ENCODE measurements at places on chromosomes 4 and X.

- DNase-seq = no peak
These were observed 220.6 kb upstream of the ARSJ start for GRCh38 chr4:114200026-114200425.

DNA sequence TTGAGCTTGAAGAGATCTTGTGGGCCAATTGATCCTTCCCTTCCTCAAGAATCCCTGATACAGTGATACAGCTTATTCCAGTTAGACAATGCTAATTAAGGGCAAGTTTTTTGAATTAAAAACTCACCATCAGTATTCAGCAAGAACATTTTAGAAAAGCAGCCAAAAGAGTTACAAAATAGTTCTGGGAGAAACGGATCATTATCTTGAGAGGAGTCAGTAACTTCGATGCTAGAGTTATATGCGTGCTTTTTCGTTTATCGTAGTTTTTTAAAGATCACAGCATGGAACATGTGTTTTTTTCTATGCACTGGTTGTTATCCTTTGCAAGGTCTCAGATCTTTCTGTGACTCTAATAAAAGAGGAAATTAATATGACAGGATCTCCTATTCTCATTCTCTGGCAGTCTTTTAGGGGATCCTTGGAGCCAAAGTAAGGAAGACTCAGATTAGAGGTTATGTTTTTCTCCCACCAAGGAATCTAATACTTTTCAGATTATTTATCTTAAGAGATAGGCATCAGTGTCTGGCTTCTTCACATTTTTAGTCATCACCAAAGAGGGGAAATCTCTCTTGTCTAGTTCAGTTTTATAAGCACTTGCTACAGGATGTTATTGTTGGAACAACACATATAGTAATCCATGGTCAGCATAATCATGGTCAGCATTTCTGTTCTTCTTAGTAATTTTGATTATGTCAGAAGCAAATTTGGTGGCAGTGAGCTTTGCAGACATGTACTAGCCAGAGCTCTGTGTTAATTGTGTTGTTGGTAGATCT, 109.7 kb downstream of the PDLIM5 start:
- DNase-seq = no peak

DNA sequence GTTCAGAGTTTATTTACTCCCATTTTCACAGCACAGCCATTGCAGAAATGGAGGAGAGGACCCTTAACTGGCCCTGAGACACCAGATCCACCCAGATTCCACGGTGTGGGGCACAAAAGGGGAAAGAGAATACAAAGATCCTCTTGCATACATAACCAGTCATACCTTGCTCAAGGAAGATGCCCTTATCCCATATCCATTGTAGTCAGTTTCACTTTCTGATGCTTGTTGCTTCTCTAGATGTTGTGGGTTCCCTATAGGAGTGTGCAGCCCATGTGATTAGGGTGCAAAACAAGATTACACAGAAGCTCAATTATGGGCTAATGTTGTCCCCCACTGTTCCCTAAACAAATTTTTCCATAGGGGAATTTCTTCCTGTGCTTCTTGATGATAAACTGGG, 1309.0 kb upstream of the PABPC4L start:
- no peak for DNase-seq

- DNase-seq = peak; percentile 61
These were observed 70.0 kb upstream of the FAM241A start for GRCh38 chr4:112075129-112075753.

- no peak for DNase-seq
These were observed 362.5 kb upstream of the FAT1 start for GRCh38 chr4:187086151-187086550.

GRCh38 chr4:9904976-9905587, 116.2 kb downstream of the SLC2A9 start:
- no peak for DNase-seq

- peak; percentile 63 for DNase-seq
These were observed 89.7 kb downstream of the LRP2BP start for GRCh38 chr4:185305979-185306442.

- no peak for DNase-seq
These were observed 65.3 kb upstream of the DHRSX start for GRCh38 chrX:2566055-2566454.

DNA sequence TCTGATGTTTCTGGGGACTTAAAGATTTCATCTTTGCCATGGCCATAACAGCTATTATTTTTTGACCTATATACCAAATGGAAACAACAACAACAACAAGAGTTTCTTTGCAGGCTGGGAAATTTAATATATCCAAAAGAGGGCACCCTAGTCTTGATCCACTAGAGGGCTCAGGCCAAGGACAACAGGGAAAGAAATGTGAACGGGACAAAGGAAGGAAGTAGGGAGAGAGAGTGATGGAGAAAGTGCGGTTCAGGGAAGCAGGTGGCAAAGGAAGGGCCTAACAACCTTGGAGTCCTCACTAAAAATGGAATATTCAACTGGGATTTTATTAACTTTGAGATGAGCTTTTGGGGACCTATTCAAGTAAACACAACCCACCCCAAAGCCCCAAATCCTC, 67.8 kb upstream of the SCML1 start:
- DNase-seq = no peak

DNA sequence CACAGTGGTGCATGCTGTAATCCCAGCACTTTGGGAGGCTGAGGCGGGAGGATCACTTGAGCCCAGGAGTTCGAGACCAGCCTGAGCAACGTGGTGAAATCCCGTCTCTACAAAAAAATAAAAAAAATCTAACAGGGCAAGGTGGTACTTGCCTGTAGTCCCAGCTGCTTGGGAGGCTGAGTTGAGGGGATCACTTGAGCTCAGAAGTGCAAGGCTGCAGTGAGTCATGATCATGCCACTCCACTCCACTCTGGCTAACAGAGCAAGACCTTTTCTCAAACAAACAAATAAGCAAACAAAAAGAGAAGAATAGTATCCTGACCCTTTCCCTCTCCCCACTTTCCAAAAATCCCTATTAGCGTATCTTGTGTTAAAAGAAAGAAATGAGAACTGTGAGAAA, 52.7 kb downstream of the NPY1R start:
- no peak for DNase-seq

GRCh38 chrX:145549496-145549895, 268.1 kb upstream of the SLITRK2 start:
- DNase-seq = no peak

DNA sequence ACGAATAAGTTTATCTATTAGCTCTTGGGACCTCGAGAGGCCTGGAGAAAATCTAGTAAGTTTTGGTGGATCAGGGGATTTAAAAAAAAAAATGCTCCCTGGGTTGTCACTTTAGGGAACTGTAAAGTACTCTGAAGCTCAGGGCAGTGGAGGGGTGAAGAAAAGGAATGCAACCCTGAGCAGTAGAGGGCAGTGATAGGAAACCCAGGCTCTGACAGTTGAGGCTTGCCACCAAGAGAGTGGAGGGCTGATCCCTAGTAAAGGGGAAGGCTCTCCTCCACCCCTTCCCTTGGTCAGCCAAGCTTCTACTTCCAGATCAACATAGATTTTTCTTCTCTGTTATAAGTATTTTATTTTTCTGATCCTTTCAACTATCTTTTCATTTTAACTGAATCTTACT, 73.1 kb downstream of the FBXO8 start:
- no peak for DNase-seq

DNA sequence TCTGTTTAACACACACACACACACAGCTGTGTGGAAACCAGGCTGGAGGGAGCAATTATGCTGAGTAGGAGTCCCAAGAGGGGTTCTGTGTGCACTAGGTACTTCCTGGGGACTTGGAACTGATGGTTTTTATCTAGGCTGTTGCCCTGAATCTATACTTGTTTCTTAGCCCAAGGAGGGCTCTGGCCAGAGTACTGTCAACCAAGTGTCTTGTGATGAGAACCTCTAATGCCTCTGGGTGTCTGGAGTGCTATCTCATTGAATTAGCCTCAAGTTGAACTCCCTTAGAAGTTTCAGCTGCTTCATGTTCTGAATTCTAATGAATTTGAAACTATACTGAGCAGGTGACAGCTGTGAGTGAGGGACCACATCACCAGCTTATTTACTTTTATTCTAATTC, 16.6 kb downstream of the ARHGAP24 start:
- no peak for DNase-seq

- DNase-seq = no peak
These were observed 215.3 kb downstream of the MID1IP1 start for GRCh38 chrX:39016556-39016955.

DNA sequence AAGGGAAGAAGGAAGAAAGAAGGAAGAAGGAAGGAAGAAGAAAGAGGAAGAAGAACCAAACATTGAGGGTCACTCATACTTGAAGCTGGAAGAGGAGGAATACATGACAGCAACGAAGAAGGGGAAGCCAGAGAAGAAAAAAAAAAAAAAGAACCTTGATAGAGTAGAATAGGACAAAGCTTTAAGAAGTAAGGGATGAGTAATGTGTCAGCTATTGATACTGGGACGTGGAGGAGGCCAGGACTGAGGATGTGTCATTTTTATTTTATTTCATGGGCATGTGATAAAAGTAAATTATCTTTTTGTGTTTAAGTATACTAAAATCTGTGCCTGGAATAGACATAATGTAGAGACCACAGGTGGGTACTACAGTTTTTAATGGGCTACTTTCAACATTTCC, 6.4 kb downstream of the EDA2R start:
- no peak for DNase-seq

GRCh38 chr4:139253713-139254112, 26.3 kb downstream of the MGARP start:
- no peak for DNase-seq

DNA sequence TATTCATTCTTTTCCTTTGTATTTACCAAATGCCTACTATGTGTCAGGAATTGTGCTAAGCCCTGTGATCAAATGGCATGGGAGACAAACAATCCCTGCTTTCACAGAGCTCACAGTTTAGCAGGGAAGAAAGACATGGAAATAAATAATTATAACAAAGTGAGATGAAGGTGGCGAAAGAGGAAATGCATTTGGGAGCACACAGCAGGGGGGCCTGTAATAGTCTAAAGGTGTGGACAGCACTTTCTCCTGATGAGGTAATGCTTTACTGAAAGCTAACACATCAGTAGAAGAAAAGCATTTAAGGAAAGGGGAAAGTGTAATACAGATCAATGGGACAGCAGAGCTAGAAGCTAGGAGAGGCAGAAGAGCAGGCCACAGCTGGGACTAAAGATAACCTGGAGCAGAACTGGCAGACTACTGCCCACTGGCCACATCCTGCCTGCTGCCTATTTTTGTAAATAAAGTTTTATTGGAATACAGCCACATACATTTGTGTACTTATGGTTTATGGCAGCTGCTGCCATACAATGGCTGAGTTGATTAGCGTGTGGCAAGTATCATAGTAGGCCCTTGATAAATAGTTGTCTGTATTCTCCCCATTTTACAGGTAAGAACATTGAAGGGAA, 67.1 kb upstream of the TAPT1 start:
- DNase-seq = no peak

GRCh38 chrX:38919202-38919601, 117.9 kb downstream of the MID1IP1 start:
- DNase-seq = no peak

DNA sequence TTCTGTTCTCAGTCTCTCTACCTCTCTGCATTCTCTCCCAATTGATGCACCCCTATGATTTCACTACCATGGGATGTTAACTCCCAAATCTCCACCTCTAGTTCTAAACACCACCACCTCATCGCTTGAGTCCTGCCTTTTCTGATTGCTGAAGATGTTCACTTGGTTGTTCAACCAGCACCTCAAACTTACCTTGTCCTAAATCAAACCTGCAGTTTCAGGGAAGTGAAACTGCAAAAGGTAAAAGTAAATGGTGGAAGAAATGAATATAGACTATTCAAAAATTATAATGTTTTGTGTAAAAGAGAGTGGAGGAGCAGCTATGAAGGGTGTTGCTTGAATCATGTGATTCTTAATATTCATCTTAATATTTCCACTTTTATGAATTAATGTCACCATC, 91.0 kb downstream of the PDE5A start:
- DNase-seq = no peak

GRCh38 chr4:186204103-186204559, 12.8 kb downstream of the CYP4V2 start:
- no peak for DNase-seq

DNA sequence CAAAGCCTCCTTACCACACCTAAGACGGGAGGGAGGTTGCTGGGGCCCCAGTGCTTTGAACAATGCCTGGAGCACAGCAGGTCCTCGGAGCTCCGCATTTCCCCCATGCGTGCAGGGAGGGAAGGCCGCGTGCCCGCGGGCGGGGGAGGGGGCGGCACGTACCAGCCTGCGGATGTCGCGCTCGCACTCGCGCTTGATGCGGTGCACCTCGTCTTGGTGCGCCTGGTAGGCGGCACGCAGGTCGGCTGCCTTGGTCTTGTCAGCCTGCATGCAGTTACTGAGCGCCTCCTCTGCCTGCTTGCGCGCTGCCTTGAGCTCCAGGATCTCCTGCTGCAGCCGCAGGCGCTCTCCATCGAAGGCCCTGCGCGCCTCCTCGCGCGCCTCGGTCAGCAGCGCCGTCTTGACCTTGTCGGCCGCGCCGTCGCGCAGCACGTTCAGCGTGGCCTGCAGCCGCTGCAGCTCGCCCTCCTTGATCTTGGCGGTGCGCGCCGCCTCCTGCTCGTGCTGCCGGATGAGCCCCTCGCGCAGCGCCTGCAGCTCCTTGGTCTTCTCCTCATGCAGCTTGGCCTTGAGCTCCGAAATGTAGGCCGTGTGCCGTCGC, 87.2 kb upstream of the C4orf50 start:
- no peak for DNase-seq

- no peak for DNase-seq
These were observed 151.4 kb downstream of the CPEB2 start for GRCh38 chr4:15153662-15154061.

DNA sequence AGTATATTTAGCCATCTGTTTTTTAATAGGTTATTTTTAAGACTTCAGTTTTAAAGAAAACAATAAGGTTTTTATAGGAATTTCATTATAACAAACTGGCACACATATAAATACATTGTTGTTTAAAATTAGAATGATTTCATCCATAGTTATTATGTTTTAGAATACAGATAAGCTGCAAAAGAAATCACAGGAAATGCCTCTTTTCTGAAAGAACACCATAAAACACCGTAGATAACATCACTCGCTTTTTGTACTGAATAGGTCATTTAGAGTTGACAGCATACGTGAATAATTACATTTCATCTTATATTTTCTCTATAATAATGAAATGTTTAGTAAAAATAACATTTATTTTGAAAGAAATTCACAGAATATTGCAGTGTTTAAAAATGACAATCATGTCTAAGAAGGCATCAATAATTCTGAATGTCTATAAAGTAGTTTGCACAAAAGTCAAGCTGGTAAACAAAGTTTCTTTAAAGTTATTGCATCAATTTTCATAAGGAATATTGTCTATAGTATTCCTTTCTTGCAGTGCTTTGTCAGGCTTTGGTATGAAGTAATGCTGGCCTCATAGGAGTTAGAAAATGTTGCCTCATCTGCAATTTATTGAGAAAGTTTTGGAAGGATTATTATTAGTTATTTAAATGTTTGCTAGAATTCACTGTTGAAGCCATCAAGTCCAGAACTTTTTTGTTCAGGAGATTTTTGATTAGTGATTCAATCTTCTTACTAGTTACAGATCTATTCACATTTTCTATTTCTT, 17.9 kb upstream of the VEGFC start:
- DNase-seq = no peak

DNA sequence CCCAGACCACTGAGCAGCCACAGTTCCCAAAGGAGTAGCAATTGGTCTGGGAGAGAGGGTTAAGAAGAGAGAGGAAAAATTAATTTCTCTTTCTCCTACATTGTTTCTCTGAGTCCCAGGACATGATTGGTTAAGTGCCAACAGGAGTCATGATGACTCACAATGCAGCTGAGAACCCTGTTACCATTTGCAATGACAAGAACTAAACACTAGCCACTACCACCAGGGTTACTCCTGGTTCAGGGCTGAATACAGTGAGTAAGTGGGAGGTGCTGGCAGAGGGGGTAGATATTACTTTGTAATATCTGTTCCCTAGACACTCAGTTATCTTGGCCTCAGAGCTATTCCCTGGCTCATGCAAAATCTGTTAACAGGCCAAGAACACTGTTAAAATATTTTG, 18.0 kb downstream of the ETDC start:
- DNase-seq = peak; percentile 40

All from HS-27A (cell line).